G401 (cell line): ENCODE measurements at places on chromosomes 7 and 10.

DNA sequence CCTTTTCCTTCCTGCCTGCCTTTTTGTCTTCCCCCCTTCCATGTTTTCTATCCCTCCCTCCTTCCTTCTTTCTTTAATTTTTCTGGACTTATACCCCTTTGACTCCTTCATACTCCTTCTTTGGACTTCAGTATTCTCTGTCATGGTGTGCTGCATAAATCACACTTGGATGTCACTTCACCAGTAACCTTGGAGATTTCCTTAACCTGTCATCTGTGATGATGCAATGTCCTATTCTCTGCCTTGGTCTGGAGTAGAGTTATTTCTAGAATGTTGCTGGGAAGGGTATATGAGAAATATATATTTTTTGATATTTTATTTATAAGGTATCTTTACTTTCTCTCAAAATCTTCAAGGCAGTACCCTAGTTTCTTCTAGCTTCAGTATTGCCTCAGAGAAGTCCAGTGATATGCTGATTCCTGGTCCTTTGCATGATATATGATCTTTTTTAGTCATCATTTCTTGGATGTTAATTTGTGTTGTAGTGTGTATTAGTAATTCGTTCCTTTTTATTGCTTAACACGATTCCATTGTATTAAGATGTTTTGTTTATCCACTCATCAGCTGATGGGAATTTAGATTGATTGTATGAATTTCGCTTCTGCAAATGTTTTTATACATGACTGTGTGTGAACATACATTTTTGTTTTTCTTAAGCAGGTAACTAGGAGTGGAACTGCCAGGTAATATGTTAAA, 206.9 kb upstream of the MBL2 start:
- DNase-seq, result no peak

DNA sequence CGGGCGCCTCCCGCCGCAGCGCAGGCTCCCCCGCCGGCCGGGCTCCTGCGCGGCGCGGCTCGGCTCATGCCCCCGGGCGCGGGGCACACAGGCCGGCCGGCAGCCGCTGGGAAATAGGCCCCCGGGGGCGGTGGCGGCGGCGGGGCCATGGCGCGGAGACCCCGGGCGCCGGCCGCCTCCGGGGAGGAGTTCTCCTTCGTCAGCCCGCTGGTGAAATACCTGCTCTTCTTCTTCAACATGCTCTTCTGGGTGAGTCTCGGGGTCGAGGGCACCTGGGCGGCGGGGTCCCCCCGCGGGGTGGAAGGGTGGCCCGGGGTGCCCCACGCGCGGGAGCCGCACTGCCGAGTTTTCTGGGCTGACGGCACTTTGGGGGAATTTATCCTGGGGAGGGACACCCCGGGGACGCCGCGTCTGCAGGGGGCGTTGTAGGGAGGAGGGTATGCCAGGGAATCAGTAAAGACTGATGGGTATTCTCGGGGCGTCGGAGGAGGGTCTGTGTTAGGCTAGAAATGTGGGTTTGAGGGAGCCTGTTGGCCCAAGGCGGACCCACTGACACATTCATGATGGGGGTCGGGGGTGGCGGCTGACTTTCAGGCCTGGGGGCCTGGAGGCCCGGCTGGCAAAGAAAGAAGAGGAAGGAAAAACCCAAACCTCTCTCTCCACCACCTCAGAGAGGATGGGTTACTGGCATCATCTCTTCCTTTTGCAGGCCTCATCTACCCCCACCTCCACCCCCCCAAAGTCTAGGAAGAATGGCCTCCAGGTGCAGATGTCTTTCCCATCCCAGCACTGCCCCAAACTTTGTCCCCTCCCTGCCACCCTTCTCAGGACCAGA, 544 bp downstream of the TSPAN33 start:
- DNase-seq, result peak; percentile 3

DNA sequence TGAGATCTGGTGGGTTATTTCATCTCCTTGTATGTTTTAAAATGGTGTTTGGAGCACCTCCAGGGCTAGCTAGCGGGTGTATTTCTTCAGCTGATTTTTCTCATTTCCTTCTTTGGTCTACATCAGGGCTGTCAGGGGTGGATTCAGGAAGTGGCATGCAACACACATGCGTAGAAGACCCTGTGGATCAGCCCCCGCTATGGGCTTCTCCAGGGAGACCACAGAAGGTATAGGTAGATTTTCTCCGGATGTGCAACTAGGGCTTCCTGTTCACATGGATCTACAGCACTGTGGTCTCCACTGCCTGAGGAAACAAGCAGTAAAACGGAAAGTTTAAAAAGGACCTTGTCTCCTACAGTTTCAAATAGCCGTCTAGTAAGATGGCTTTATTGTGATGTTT, 10.4 kb downstream of the NUB1 start:
- DNase-seq, result no peak

- no peak for DNase-seq
These were observed 158.2 kb downstream of the SRPK2 start for GRCh38 chr7:105230486-105230885.

- DNase-seq, result no peak
These were observed 6.9 kb upstream of the BPGM start for GRCh38 chr7:134639683-134640279.

- DNase-seq, result no peak
These were observed 4.3 kb downstream of the ELOVL3 start for GRCh38 chr10:102230264-102230860.
